NCI-H510A treated with DMSO at 0.1 percent for 48 hours (cell line): ENCODE measurements at places on chromosomes 7 and 10.

DNA sequence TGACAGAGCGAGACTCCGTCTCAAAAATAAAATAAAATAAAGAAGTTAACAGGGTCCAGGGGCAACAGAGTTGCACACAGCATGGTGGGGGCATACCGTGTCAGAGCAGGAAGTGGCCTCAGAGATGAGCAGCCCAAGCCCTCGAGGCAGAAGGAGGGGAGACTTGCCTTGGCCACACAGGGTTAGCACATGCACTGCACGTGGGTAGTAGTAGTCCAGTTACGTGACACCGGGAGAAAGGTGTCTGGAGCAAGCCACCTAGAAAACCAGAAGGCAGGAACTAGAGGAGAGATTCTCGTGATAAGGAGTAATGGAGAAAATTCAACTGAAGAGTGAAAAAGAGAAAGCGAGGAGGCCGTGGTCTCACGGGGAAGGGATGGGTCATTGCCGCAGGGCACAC is 9.8 kb upstream of the DENND2A start:
- DNase-seq, result no peak

- DNase-seq, result peak; percentile 47
Measured at GRCh38 chr7:157691586-157692459, 355.0 kb downstream of the DNAJB6 start.

DNA sequence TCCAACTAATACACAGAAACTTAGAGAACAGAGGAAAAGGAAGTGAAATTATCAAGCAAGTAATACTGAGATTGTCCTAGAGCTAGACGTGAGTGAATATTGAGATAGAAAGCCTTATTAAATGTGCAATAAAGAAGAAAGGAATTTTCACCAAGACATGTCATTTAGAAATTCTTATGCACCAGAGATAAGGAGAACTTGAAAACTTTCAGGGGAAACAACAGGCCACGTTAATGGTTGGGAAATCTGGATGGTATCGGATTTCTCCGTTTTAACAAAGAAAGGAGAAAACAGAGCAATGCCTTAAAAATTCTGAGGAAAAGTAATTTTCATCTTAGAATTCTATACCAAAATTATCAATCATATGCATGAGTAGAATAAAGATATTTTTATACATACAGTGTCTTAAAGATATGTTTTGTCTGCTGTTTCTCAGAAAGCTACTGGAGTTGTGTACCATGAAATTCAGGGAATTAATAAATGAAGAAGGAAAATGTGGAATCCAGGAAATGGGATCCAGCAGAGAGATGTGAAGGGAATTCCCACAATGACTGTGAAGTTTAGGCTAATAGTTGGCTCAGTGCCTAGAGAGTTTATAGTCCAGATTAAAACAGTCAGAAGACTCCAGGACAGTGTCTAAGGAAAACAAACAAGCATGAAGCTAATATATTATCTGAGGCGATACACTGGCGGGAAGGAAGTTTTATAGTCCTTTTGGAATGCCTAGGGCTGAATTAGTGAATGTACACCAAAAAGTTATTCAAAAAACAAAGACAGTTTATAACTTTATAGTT is 159.5 kb downstream of the PPP1R9A start:
- DNase-seq, result no peak

DNA sequence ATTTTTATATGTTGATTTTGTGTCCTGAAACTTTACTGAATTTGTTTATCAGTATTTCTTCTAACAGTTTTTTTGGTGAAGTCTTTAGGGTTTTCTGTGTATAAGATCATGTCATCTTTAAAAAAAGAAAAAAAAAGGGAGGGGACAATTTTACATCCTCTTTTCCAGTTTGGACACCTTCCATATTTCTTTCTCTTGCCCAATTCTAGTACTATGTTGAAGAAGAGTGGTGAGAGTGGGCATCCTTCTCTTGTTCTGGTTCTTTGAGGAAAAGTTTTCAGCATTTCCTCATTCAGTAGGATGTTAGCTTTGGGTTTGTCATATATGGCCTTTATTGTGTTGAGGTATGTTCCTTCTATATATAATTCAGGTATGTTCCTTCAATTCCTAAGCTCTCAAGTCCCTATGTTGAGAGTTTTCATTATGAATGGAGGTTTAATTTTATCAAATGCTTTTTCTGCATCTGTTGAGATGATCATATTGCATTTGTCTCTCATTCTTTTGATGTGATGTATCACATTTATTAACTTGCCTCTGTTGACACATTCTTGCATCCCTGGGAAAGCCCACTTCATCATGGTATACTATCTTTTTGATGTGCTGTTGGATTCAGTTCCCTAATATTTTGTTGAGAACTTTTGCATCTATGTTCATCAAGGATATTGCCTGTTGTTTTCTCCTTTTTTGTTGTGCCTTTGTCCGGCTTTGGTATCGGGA is 12.1 kb downstream of the TAS2R40 start:
- no peak for DNase-seq

DNA sequence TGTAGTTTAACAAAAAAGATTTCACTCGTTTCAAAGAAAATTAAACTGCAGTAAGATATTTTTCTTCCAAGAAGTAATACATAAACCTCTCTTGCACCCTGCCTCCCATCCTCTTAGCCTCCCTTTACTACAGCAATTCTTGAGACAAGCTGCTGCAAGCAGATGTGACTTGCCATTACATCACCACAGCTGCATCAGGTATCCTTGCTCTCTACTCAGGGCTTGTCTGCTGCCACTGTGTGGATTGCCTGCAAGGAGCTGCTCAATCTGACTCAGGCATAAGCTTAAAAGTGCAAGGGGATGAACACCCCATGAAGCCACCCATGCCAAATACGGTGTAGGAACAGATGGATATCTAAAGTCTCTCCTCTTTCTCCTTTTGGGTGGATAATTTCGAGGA is 609.9 kb downstream of the DNAJB9 start:
- no peak for DNase-seq

GRCh38 chr10:132575320-132576201 is 38.0 kb downstream of the INPP5A start:
- DNase-seq, result no peak

DNA sequence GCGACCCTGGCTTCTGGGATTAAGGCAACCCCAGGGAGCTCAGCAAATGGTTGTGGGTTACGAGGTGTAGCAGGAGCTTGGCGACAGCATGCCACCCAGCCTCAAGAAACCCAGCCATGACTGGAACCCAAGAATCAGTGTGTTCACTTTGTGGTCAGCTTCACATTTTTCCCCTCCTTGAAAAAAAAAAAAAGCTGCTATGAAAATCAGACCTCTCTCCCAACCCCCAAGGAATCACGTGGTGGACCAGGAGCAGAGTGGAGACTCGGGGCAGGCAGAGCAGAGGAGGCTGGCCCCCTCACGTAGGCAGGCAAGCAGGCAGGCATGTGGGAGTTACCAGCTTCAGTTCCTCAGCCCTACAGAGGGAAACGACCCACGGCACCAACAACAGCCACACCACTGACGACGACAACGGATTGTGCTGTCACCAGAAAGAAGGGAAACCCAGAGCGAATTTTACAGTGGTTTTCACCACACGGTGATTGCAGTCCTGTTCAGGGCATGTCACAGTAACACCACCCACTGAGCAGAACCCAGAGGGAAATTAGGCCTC is 203.4 kb downstream of the SLC25A13 start:
- DNase-seq, result no peak

- DNase-seq, result no peak
Measured at GRCh38 chr7:75626954-75627353, 111.8 kb downstream of the HIP1 start.

DNA sequence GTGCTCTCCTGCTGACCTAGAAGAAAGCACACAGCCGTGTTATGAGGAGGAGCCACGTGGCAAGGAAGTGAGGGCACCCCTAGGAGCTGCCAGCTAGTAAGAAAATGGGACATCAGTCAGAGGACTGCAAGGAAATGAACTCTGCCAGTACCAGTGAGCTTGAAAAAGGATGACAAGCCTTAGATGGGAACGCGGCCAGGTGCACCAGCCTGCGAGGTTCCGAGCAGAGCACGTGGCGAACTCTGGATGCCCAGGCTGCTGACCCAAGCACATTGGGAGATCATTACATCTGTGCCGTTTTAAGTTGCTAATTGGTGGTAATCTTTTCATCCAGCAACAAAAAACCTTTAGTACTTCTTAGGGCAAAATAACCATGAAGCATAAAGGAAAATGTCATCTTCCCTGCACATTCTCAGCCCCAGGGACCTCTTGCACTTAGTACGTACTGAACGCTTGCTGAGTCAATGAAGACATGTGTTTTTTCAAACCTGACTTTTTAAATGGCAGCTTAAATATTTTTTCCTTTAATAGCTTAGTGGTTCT is 69.4 kb downstream of the AMZ1 start:
- DNase-seq, result peak; percentile 64

GRCh38 chr7:105261689-105262088 is 127.0 kb downstream of the SRPK2 start:
- DNase-seq, result peak; percentile 59

DNA sequence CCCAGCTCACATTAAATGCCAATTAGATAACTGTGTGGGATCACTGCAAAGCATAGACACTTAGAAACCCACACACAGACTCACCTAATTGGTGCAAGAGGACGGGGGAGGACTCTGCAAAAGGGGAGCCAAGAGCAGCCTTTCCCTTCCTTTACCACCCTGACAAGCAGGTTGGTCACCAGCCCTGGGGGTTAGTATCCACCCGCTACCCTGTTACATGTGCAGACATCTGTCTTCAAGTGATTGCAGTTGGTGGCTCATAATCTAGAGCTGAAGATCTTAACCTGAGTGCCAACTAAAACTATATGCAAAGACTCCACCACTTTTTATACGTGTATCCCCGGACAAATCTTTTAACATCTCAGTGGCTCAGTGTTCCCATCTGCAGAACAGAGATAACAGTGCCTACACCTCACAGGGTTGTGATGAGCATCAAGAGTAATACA is 56.9 kb downstream of the SORBS1 start:
- DNase-seq, result no peak

DNA sequence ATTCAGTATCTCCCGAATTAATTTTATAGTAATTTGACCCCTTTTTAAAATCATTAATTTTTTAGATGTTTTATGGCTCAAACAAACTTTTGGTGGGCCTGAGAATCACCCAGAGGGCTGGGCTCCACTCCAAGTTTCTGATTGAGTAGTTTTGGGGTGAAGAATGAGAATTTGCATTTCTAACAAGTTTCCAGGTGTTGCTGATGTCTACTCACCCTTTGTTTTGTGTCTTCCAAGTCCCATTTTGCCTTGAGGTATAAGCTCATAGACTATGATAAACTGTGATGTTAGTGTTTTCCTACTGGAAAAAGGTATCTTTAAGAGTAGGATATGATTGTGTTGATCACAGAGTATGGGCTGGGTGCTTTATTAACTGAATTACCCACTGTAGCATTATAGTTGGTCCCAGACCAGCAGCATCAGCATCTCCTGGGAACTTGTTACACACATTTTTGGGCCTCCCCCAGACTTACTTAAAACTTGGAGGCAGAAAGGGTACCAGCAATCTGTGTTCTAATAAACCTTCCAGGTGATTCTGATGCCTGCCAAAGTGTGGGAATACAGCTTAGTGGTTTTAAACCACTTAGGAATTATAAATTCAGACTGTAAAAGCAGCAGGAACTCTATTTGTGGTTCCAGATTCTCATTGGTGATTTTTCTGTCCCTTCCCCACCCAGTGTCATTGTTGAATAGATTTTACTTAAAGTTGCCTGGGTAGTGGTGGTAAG is 19.1 kb downstream of the ZNRF2 start:
- no peak for DNase-seq

- DNase-seq, result no peak
Measured at GRCh38 chr7:2738766-2739549, 51.0 kb downstream of the AMZ1 start.

DNA sequence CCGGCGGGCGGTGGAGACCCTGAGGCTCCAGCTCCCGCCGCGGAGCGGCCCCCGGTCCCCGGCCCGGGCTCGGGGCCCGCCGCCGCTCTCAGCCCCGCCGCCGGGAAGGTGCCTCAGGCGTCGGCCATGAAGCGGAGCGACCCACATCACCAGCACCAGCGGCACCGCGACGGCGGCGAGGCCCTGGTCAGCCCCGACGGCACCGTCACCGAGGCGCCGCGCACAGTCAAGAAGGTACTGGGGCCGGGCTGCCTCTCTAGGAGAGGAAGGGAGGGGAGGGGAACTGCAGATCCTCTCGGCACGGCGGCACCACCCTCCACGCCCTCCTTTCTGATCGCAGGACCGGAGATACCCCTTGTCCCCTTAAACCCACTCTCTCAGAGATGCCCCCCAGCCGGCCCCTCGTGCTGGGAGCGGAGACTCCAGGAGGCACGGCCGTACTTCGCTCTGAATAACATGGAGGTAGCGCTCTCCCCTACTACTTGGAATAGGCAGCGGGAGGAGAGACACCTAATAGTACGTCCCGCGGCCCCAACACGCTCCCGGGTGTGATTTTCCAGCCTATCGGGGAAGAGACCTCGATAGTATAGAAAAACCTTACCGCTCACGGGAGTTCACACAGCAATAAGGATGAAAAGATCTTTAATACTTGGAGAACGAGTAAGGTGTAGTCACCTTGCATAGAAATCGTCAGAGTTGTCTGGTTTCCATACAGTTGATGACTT is 538 bp downstream of the AHCYL2 start:
- DNase-seq, result peak; percentile 25

- no peak for DNase-seq
Measured at GRCh38 chr7:138382862-138383565, 77.0 kb upstream of the TRIM24 start.

GRCh38 chr7:114110666-114111065 is 191.9 kb upstream of the PPP1R3A start:
- DNase-seq, result no peak

- DNase-seq, result no peak
Measured at GRCh38 chr7:100208911-100209408, 10.8 kb upstream of the PVRIG start.

DNA sequence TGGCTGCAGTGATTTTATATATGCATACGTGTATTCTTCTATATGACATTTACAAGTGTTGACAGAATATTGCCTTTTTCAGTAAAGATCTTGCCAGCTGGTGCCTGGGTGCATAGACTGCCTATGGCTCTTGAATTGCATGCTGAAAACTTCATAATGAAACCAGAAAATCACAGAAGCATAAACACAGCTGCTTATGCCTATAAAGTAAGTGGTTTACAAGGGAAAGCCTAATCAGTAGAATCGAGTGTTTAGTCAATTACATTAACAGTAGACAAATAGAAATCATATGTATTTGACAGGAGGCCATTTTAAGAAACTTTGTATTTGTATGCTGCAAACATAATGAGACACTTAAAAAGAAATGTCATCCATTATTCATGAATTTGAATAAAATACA is 82.5 kb downstream of the TMEM168 start:
- no peak for DNase-seq

GRCh38 chr10:99345350-99345749 is 16.2 kb downstream of the CNNM1 start:
- no peak for DNase-seq

GRCh38 chr7:149772956-149773434 is 393 bp downstream of the ZNF467 start:
- DNase-seq, result peak; percentile 7
